ENCODE measurements at places on chromosomes 5 and 9.

- no peaks in the 10 kb centered on the region for H3K4me1 ChIP-seq
- peaks cover 12% of the 10 kb centered on the region for H3K36me3 ChIP-seq
- no peaks in the 10 kb centered on the region for H3K27me3 ChIP-seq
- no peak overlapping the region for H3K27ac ChIP-seq
Measured at GRCh38 chr5:35640623-35641022, 23.0 kb downstream of the SPEF2 start.

DNA sequence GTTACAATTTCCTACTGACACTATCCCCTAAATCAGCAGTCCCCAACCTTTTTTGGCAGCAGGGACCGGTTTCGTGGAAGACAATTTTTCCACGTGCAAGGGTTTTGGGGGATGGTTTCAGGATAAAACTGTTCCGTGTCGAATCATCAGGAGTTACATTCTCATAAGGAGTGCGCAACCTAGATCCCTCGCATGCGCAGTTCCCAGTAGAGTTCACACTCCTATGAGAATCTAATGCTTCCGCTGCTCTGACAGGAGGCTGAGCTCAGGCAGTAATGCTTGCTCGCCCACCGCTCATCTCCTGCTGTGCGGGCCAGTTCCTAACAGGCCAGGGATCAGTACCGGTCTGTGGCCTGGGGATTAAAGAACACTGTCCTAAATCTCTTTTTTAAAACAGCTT, 13.2 kb upstream of the NFIL3 start:
- H3K4me3 ChIP-seq: no peak overlapping the region
- peaks cover 11% of the 10 kb centered on the region for H3K4me1 ChIP-seq
- peaks cover 53% of the 10 kb centered on the region for H3K27me3 ChIP-seq
- DNase-seq: no peak

DNA sequence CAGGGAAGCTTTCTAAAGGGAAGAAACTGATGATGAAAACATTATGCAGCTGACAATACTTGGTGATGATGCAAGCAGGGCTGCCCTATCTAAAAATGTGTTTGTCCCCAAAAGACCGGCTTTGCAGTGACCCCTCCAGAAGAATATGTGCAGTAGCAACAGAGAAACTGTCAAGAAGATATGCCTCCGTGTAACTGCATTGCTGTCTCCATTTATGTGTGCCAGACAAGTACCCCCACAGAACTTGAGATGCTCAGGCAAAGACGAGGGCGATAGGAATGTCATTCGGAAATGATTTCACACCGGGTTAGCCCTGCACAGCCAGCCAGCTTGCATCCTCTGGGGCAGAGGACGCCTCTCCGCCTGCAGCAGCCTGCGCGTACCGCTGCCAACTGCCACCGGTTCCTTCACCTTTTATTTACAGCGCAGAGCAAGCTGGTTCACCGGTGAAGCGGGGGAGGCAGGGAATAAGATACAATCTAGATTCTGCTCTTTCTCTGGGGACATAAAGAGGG, 2.0 kb downstream of the GABBR2 start:
- H3K4me3 ChIP-seq: peak overlapping the region; percentile 41
- DNase-seq: no peak
- H3K36me3 ChIP-seq: no peaks in the 10 kb centered on the region
- no peaks in the 10 kb centered on the region for H3K4me1 ChIP-seq

GRCh38 chr5:67652201-67652600, 455.6 kb upstream of the CD180 start:
- H3K36me3 ChIP-seq: no peaks in the 10 kb centered on the region
- DNase-seq: no peak
- H3K4me1 ChIP-seq: no peaks in the 10 kb centered on the region
- no peak overlapping the region for H3K27ac ChIP-seq
- H3K4me3 ChIP-seq: no peak overlapping the region
- H3K27me3 ChIP-seq: no peaks in the 10 kb centered on the region

- no peak for DNase-seq
- no peak overlapping the region for H3K27ac ChIP-seq
- H3K27me3 ChIP-seq: peaks cover 64% of the 10 kb centered on the region
- no peak overlapping the region for H3K4me3 ChIP-seq
Measured at GRCh38 chr5:154508114-154508513, 30.1 kb upstream of the HAND1 start.

GRCh38 chr5:107112216-107112615, 558.5 kb downstream of the EFNA5 start:
- H3K27ac ChIP-seq: no peak overlapping the region
- no peak for DNase-seq
- H3K4me3 ChIP-seq: no peak overlapping the region
- H3K36me3 ChIP-seq: peaks cover 3% of the 10 kb centered on the region
- no peaks in the 10 kb centered on the region for H3K4me1 ChIP-seq

- no peaks in the 10 kb centered on the region for H3K36me3 ChIP-seq
- no peak overlapping the region for H3K27ac ChIP-seq
- H3K27me3 ChIP-seq: peaks cover 12% of the 10 kb centered on the region
- H3K4me1 ChIP-seq: no peaks in the 10 kb centered on the region
Measured at GRCh38 chr9:15146268-15146700, 160.7 kb downstream of the TTC39B start.
